ENCODE measurements at places on chromosomes 2 and 18. TPM values are rescaled to one million over a fixed set of nuclear protein-coding genes. Genes with fewer than 3 reads are reported as not detected.

Gene ARID5A
- total RNA-seq: 19.3 TPM

Gene PRKAG3
- total RNA-seq: not detected

Gene TFPI
- total RNA-seq: 129 TPM

Gene FBLN7
- total RNA-seq: 0.95 TPM

Gene VWC2L
- not detected for total RNA-seq

Gene OSR1
- total RNA-seq: 4.4 TPM

Gene ASTL
- total RNA-seq: 0.18 TPM

Gene GIGYF2
- 68.3 TPM for total RNA-seq

Gene SP5
- total RNA-seq: 0.64 TPM

Gene FSHR
- total RNA-seq: not detected

Gene RAB17
- total RNA-seq: 23.6 TPM

GRCh38 chr2:167293172-167293781, 405.0 kb downstream of the XIRP2 start:
- no peak for DNase-seq

DNA sequence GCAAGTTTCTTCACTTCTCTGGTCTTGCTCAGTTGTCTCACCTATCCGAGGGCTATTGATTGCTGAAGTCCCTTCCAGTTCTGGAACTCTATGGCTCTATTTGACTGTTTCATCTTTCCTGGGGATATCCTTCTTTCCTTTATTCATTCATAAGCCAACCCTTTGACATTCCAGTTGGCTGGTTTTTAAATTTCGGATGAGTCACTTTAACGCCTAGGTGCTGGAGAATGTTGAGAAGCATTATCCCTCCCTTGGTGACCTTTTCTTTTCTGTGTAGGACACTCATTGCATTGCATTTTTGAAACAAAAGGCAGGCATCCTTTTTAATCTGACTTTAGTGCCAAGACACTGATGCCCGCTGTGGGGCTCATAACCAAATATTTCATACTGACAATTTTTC, 307.1 kb downstream of the TSN start:
- no peak for DNase-seq

GRCh38 chr2:62201307-62201706, 5.4 kb downstream of the B3GNT2 start:
- no peak for DNase-seq

DNA sequence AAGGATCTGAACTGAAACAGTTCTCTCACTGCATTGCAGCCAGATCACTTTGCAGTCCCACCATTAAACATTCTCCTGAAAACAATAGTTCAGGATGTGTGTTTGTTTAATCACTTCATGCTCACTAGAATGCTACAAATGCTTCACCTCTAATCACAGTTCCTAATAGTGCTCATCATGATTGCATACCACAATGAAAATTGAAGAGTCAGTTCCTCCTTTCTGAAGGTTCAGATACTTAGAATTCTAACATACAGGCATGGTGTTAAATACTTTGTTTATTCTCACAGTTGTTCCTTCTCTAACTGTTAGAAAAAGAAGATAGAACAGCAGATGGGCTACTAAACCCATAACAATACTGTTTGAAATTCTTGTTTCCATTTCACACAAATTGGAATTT, 622.3 kb upstream of the ACVR2A start:
- DNase-seq: no peak

DNA sequence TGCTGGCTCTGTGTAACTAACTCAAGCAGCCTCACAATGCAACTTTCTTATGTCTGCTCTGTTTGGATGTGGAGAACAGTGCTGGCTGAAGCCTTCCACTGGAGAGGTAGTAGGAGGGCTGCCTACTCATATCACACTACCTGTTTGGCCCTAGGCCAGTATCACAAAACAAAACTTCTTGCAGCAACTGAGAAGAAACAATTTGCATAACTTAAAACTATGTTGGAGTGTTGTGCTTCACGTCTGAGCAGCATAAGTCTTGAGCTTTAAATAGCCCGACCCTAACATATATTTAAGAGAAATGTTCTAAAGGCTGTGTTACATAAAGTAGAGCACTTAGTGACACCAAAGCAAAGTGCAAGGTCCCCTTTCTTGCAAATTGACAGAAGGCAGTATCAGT, 204.9 kb upstream of the ACVR2A start:
- no peak for DNase-seq

DNA sequence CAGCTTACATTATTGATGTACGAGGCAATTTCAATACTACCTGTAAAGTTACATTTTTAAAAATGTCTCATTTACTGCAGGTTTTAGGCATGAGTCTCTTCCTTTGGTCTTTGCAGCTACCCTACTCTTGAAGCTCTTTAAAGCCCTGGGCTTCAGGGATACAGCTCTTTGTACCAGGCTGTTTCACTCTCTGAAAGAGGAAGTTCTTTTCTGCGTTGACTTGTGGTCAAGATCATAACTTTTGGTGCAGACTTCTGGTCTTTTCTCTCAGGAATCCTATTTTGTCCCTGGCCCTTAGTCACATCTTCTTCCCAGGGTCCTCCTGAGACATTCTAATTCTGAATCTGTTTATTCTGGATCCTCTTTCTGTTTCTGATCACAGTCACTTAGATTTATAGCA, 16.6 kb upstream of the HRH4 start:
- DNase-seq: no peak

- DNase-seq: no peak
Measured at GRCh38 chr18:59550174-59550516, 147.1 kb downstream of the CCBE1 start.

- DNase-seq: peak; percentile 50
Measured at GRCh38 chr2:75238670-75239330, 39.5 kb upstream of the TACR1 start.

GRCh38 chr2:45962177-45962921, 310.9 kb downstream of the PRKCE start:
- no peak for DNase-seq

DNA sequence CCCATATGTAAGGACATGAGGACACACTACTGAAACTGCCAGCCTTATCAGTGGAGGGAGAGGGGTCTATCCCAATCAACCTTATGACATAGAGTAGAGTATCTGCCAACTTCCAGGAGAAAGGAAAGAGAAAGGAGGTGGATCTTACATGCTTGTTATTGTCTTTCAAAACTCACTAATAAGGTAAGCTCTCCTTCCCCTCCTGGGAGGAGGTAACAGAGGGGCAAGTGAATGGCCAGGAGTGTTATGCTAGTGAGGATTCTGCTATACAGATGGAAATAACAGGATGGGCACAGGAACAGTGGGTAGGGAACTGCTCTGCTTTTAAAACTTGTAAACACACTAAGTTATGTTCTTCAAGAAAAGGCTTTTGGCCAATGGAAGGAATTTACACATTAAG, 1020.1 kb downstream of the TDRD15 start:
- DNase-seq: no peak

- DNase-seq: no peak
Measured at GRCh38 chr2:128292599-128293425, 25.9 kb downstream of the HS6ST1 start.

- DNase-seq: no peak
Measured at GRCh38 chr2:224915136-224915535, 127.1 kb downstream of the DOCK10 start.

DNA sequence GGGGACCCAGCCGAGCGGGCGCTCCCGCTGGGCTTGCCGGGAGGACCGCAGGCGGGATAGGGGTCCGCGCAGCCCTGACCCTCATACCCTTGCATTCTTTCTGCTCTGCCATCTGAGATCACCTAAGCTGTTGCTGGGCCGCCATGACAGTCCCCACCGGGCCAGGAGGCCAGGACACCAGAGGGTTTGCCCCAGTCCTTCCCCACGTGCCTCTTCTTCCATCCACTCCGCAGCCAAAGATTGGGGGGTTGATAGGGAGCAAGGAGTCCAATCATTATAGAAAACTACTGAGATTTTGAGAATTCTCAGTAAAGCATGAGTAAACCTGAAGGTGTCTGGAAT, 453 bp upstream of the GRB14 start:
- DNase-seq: no peak

- no peak for DNase-seq
Measured at GRCh38 chr2:212227755-212228154, 310.8 kb downstream of the ERBB4 start.

- DNase-seq: no peak
Measured at GRCh38 chr2:20397811-20398447, 47.3 kb upstream of the PUM2 start.

GRCh38 chr2:136351684-136352083, 233.7 kb upstream of the CXCR4 start:
- no peak for DNase-seq

- no peak for DNase-seq
Measured at GRCh38 chr2:112614201-112614840, 29.9 kb downstream of the CHCHD5 start.

GRCh38 chr18:29871246-29871645, 1171.3 kb downstream of the DSC3 start:
- no peak for DNase-seq

DNA sequence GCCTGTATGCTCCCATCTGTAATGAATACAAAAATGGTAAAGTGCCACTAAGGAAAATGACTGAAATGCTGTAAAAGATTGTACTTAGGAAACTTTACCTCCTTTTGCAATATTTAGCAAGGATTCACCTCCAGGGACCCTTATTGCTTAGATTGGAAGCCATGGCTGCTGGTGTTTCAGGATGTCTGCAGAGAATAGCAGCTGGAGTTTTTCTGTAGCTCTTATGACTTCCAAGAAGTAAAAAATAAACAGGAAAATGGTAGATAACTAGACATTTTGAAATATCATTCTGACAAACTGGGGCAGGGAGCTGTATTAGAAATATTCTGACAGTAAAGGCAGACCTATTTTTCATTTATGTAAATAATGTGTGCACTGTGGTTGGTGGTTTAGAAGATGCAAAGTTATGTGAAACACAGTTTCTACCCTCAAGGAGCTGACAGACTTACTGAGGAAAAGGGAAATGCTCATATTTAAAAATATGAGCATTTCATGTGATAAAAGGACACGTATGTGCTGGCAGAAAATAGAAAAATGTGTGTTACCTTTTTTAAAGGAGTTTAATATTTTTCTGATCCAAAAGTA, 224.9 kb upstream of the BOD1L2 start:
- DNase-seq: no peak

- no peak for DNase-seq
Measured at GRCh38 chr2:196697825-196698224, 58.3 kb downstream of the CCDC150 start.

DNA sequence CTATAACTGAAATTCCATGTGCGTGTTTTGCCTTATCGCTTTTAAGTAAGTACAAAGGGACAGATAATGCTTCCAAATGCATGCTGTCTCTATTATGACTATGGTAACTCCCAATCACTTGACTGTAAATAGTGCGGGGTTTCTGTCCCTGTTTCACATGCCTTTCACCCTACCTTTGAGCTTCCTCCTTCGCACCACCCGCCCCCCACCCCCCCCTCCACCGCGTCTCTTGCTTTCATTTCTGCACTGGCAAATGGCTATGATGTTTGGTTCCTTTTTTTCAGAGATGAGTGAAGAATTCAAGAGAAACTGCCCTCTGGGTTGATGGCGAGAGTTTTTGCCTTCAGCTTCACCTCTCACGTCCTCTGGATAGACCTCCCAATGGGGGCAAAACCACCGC, 25.0 kb upstream of the SPP2 start:
- no peak for DNase-seq

DNA sequence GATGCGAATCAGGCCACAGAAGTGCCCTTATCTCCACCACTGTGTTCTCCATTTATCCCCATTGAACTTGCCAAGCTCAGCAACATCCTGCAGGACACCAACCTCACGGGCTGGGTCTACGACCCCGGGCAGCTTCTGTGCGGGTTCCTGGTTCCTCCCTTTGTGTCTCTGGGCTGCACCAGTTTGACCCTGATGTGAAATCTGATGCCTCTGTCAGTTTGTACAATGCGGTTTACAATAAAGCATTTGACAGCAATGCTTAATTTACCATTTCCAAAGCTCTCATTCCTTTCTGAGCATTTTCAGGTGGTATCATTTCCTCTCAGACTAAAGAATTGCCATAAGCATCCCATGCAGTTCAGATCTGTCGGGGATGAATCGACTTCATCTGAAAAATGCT, 3.3 kb upstream of the TMEM18 start:
- no peak for DNase-seq
